ENCODE measurements at places on chromosomes 3 and 15.

DNA sequence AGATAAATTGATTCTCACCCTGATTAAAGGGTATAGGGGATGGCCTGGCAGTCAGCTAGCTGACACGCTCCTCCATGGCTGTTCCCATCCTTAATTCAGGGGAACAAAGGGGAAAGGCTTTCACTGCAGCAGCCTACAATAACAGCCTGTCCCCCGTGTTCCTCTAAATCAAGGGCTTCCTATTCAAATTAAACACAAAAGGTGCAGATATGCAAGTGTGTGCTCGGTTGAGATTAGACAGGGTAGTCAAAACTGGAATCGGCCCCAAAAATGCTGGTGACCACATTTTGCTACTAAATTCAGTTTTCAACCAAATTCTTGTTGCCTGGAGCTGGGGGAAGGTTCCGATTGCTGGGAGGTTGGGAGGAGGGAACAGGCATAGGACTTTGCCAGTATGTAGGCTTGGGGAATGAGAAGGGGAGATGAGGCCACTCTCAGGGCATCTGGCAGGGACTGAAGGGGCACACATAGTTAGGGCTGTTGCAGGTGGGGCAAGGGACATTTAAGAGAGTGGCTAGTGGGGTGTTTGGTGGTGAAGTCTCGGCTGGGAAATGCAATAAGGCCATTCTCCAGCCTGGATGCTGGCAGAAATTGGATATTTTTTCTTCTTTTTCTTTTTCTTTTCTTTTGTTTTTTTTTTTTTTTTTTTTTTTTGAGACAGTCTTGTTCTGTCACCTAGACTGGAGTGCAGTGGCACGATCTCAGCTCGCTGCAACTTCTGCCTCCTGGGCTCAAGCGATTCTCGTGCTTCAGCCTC is 32.9 kb upstream of the CTSH start:
- DNase-seq = no peak

- DNase-seq = no peak
Measured at GRCh38 chr3:187693431-187693830, 8.9 kb downstream of the RTP2 start.

- DNase-seq = no peak
Measured at GRCh38 chr3:128318275-128318941, 148.3 kb downstream of the DNAJB8 start.

DNA sequence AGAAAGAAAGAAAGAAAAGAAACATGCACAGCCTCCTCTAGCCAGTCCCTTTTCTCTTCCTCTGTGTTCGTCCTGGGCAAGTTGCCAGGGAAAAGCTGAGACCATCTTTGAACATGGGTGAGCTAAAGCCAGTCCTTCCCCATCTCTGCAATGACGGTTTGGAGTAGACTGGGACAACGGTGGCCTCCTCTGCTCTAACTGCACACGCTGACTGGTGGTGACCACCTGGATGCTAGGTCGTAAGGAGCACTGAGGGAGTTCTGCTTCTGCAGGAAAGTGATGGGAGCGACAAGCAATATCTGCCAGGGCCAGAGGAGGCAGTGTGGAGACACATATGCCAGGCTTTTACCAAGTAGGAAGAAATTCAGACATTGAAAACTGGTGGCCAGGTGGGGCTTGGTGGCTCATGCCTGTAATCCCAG is 111.7 kb downstream of the NUP210 start:
- DNase-seq = no peak

- DNase-seq = no peak
Measured at GRCh38 chr3:156630081-156630772, 44.2 kb upstream of the TIPARP start.

- DNase-seq = no peak
Measured at GRCh38 chr15:33722005-33722672, 246.2 kb upstream of the CHRM5 start.

DNA sequence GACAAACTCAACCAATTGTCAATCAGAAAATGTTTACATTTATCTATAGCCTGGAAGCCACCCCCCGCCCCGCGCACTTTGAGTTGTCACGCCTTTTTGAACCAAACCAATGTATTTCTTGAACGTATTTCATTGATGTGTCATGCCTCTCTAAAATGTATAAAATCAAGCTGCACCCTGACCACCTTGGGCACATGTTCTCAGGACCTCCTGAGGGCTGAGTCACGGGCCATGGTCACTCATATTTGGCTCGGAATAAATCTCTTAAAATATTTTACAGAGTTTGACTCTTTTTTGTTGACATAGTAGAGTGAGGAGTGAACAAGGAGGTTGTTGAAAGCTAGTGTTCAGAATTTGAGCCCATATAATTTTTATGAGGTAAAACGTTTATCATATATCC is 6.5 kb downstream of the MCTP2 start:
- no peak for DNase-seq

GRCh38 chr3:82475306-82475705 is 713.9 kb upstream of the GBE1 start:
- DNase-seq = no peak

- no peak for DNase-seq
Measured at GRCh38 chr15:57703387-57703786, 3.1 kb upstream of the POLR2M start.

DNA sequence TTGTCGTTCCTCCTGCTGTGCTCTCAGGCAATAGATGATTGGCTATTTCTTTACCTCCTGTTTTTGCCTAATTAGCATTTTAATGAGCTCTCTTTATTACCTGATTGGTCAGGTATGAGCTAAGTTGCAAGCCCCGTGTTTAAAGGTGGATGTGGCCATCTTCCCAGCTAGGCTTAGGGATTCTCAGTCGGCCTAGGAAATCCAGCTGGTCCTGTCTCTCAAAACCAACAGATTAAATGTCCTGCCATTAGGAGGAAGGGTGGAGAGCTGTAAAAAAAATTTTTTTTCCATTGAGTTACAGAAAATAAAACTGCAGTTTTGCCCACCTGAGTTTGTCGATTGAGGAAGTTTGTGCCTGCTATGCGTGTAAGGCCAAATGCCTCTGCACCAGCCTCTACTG is 5.4 kb upstream of the ACSBG1 start:
- no peak for DNase-seq

DNA sequence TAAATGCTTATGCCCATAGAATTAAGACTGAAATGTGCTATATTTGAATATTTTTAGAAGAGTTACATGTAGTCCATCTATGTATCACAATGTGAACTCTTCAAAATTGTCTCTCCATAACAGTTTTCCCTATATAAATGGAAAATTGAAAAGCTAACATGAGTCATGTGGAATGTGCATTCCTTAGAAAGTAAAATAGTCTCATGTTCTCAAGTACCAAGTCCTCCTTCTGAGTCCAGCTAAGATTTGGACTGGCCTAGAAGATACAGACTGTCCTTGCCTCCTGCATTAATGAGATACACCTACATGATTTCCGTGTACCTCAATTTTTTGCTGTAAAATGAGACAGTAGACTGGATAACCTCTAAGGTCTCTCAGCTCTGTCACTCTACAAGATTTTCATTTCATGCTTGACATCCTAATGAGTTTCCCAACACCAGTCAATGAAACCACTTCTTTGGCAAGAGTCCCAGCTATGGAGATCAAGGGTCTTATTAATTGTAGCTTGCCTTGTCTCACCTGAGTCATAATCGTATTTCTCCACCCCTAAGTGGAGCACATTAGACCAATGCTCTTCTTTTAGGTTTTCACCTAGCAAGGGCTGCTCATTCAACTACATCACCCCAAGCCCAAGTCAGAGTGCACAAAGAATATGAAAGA is 350.6 kb upstream of the IL12A start:
- no peak for DNase-seq

- DNase-seq = no peak
Measured at GRCh38 chr3:171654809-171655208, 155.5 kb downstream of the PLD1 start.

DNA sequence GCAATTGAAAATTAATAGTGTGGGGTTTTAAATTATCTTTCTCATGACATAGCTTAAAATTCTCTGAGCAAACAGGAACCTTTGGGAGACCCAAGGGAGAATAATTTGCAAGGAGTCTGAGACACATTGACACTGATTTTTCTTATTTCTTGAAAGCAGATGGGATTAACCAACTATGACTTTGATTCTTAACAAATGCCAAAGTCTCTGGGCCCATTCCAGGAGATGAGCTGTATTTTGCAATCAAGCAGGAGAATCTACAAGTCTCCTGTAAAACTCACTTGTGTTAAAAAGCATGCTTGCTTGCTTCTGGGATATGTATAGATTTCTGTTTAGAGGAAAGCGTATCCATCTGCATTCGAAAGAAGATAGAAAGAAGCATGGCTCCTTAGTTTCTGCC is 71.3 kb upstream of the STT3B start:
- no peak for DNase-seq

- no peak for DNase-seq
Measured at GRCh38 chr3:128276146-128276435, 122.8 kb downstream of the EEFSEC start.

GRCh38 chr3:37053337-37053736 is 60.0 kb downstream of the MLH1 start:
- no peak for DNase-seq

DNA sequence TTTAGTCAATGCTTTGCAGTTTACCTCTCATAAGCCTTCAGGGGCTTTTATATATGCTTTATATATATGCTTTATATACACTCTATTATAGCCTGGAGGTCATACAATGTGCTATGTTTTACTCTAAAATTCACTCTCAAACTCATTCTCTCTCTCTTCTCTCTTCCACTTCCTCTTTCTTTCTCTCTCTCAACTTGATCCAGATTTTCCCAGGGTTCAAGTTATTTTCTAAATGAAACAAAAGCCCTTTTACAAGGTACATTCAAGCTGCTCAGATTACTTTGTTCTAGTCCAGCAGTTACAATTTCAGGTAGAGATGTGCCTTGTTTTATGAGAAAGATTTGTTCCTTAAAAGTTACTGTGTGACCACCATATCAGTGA is 79.6 kb upstream of the ACP3 start:
- DNase-seq = no peak

- no peak for DNase-seq
Measured at GRCh38 chr15:57896114-57896513, 169.4 kb downstream of the ALDH1A2 start.
